C1 segment of cervical spinal cord (tissue), 14 donors: ENCODE measurements at places on chromosomes 4 and X.

DNA sequence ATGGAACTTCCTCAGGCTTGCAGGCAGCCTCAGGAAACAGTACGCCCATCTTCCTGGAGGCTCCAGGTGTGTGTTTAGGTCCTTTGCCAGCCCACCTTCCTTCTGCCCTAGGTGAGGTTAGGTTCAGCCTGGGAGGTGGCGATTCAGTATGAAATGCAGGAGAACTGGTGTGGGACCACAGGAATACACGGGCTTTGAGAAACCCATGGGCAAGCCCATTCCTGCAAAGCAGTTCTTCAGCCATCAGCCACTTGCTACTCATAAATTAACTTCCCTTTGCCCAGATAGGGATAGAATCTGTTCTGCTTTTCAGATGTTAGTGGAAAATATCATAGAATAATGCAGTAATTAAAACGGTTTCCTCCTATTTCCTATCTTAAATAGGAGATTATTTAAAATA, 32.2 kb downstream of the TBC1D14 start:
- no peak for DNase-seq

- peak; percentile 56 for DNase-seq
Measured at GRCh38 chr4:1856943-1857699, 1.2 kb upstream of the LETM1 start.

GRCh38 chrX:16870862-16871815, 977 bp upstream of the RBBP7 start:
- DNase-seq = peak; percentile 7

DNA sequence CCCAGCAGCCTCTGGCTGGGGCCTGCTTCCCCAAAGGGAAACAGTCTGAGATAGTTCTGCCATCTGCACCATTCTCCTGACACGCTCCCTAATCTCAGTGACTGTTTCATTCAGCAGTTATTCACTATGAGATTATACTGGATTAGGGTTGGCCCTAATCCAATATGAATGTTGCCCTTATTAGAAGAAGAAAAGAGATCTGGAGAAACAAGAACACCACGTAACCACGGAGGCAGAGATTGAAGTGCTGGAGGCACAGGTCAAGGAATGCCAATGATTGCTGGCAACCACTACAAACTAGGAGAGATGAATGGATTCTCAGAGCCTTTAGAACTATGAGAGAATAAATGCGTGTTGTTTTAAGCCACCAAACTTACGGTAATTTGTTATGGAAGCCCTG, 7.4 kb downstream of the ACOX3 start:
- DNase-seq = no peak

- no peak for DNase-seq
Measured at GRCh38 chrX:102652031-102652688, 877 bp downstream of the GPRASP1 start.

DNA sequence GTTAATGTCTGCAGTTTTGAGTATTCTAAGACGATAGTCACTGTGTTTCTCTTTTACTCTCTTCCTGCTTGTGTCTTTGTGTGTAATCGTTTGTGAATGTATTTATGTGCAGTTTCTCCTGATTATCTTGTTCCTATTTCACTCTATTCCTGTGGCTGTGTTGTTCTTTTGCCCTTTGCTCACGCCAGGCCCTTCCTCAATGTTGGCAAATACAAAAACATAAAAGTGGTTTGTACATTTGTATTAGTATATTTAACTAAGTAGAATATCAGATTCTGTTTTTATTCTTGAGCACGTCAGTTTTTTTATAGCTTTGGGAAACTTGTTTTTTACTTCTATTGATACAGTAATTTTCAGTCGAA, 107.6 kb upstream of the BMPR1B start:
- no peak for DNase-seq

DNA sequence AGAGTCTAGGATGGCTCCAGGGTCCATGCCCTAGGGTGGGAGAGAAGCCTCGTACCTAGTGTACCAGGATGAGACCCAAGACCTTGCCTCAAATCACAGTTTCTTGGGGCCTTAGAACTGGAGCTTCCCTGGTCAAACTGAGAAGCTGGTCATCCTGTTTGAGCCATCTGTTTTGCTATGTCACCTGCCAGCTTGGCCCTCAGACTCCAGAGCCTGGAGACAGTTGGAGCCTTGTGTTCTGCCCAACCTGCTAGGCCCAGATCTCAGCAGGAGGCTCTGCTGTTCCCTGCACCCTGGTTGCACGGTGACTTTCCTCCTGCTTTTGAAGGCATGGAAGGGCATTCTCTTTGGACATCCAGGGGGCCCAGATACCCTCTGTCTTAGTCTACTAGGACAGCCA, 206.3 kb upstream of the ATP6AP2 start:
- peak; percentile 55 for DNase-seq

DNA sequence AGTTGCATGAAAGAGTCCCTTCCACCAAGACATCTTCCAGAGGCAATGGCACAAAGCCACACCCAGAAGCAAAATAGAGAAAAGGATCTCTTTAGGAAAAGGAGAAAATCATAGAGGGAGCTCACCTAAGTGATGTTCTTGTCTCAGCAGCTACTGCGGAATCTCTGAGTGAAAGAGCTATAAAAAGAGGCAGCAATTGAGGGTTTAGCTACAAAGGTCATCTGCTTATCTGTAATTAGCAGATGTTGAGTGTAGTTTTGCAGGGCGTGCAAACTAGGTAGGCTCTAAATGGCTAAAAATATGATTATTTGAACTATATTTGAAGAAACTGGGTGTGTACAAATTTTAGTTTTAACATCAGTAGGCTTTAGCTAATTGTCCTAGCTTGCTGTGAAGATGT, 276.0 kb downstream of the HS3ST1 start:
- no peak for DNase-seq

GRCh38 chrX:28498658-28499057, 88.6 kb upstream of the IL1RAPL1 start:
- DNase-seq = no peak

DNA sequence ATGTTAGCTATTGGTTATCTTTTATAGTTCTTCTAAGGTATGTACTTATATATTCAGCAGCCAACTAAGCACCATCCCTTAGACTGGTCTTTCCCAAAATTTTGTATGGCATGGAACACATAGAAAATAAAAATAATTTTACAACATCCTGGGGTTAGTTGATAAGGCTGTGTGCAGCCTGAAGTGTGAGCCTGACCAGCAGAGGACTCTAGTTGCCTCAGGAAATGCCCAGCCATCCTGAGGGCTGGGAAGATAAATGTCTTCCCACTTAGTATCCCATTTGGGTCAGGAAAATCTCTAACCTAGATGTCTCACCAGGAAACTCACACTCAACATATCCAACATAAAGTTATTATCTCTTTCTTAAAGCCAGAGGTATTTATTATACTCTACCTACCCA, 251.4 kb upstream of the POF1B start:
- DNase-seq = no peak

DNA sequence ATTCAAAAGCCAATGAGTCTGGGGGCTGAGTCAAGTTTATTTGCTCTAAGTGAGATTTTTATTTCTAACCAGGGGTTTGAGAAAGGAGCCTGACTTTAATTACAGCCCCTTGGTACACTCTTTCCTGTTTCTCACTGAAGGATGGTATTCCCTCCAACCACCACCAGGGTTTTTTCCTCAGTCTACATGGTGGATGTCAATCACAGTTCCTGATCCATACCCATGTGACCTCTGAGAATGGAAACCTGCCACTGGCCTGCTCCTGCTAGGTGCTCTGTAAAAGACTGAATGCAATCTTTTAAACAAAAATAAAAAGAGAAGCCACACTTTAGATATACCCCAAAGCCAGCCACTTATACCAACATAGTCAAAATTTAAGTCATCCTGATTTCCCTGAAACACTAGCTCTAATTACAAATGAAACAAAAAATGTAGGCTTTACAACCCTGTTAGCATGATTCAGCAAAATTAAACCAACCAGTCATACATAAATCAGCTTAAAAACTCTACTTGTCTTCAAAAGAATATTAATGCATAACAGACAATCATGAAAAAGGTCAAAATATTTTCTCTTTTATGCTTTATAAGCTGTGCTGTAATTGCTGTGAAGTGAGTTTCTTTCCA, 112.1 kb upstream of the NWD2 start:
- no peak for DNase-seq

- DNase-seq = no peak
Measured at GRCh38 chr4:101420661-101421060, 73.3 kb upstream of the PPP3CA start.

- DNase-seq = no peak
Measured at GRCh38 chr4:140740422-140740821, 15.8 kb downstream of the TBC1D9 start.

- no peak for DNase-seq
Measured at GRCh38 chr4:26822546-26822945, 38.1 kb upstream of the STIM2 start.

GRCh38 chrX:40279762-40280161, 182.0 kb upstream of the BCOR start:
- DNase-seq = no peak

- DNase-seq = no peak
Measured at GRCh38 chrX:42248226-42248625, 324.9 kb upstream of the CASK start.

DNA sequence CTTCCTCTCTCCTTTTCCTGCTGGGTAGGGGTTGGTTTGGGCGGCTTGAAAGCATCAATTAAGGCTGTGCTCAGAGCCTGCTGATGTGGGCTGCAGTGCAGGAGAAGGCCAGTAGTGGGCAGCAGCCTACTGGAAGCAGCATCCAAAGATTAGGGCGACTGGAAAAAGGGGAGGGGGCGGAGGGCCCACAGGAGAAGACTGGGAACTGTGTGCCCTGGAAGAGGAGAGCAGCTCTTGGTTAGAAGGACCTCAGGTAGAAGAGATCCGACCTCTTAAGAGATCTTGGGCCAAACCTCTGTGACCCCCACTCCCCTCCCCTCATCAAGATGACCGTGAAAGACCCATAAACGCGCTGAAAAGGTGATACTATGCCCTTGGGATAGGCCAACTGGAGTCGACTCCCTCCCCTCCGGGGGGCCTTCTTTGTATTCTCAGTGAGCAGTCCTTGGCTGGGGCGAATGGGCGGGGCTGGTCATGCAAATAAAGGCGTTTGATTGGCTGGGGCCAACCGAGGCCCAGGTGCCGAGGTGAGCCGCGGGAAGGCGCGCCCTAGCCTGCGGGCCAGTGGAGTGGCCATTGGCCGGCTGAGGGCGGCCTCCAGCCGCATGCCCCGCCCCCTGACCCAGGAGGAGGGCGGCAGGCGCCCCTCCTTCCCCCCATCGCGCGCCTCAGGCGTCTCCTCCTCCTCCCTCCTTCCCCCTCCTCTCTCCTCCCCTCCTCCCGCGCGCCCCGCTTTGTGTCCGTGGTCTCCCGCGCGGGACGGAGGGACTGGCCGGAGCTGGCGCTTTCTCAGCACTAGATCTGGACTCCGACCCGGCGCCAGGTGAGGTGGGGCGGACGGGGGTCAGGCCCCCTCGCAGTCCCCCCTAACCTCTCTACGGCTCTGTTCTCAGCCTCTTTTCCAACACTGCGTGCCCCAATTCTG, 10.1 kb downstream of the DLG3 start:
- DNase-seq = no peak

GRCh38 chr4:145719752-145720624, 40.0 kb downstream of the C4orf51 start:
- no peak for DNase-seq

- DNase-seq = peak; percentile 35
Measured at GRCh38 chr4:90127706-90128345, 632 bp downstream of the CCSER1 start.

DNA sequence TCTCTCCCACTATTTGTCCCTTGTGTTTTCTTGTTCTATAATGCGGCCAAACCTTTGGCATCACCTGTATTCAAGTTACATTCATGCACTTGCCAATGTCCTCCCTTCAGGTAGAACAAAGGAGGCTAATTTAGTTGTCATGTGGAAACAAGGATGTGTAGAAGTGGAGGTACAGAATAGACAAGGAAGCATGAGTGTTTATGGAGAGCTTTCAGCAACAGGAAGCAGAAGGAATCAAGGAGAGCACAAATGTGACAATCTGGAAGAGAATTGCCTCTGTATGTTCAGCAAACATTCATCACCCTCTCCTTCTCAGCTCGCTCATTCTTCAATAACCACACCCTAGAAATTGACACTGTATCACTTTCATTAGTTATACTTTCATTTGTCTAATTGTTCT, 103.4 kb downstream of the SLC7A11 start:
- DNase-seq = no peak

DNA sequence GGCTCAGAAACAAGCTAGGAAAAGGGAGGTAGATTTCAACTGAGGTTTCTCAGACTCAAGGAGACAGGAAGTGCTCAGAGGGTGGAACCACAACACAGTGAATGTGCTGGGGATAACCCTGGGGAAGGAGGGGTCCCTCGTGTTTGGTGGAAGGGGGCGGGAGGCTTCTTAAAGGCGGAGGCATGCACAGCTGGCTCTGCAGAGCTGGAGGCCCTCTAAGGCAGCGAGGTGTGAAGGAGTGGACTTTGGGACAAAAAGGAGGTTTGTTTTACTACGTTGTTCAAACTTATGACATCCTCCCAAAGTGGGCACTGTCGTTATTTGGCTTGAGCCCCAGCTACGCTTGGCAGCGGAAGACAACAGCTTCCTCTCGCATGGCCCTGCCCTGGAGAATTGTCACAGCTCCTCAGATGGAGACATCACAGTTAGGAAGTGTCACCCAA, 21.7 kb upstream of the MTM1 start:
- DNase-seq = no peak
